Naive thymus-derived CD4-positive, alpha-beta T cell (primary cell): ENCODE measurements at places on chromosomes 3 and 15. TPM values are rescaled to one million over a fixed set of nuclear protein-coding genes. Genes with fewer than 3 reads are reported as not detected.

DNA sequence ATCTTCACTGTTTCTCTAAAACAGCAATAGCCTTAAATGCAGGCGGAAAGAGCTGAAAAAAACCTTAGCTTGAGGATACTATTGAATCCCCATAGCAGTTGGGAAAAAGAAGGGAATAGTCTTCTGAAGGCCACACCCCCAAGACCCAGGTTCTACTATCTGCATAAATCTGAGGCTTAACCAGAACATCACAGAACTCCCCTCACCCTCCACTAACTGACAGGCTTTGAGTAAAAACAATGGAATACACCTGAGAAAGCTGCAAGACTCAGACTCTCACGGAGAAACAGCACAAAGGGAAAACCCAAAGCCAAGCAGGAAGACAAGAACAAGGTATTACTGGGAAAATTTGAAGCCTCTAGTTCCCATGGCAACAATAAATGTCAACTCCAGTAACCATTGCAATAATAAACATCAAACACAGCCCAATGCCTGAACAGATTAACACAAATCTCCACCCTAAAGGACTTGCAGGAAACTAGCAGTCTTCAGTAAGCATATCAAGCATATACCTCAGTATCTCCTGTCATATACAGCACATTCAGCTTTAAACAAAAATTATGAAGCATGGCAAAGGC lies 56.4 kb downstream of the TMCC1 start:
- H3K4me1 ChIP-seq: no peaks in the 10 kb centered on the region
- no peak overlapping the region for H3K27ac ChIP-seq
- DNase-seq: no peak
- no peak overlapping the region for H3K4me3 ChIP-seq
- no peaks in the 10 kb centered on the region for H3K36me3 ChIP-seq

- H3K4me3 ChIP-seq: no peak overlapping the region
- no peaks in the 10 kb centered on the region for H3K27me3 ChIP-seq
- H3K4me1 ChIP-seq: no peaks in the 10 kb centered on the region
- no peak for DNase-seq
- H3K27ac ChIP-seq: no peak overlapping the region
Observed at GRCh38 chr15:49964551-49964950, 154.5 kb downstream of the ATP8B4 start.

C3orf49 gene
- not detected for total RNA-seq

PLSCR5 gene
- total RNA-seq: not detected

RASGRF1 gene
- not detected for total RNA-seq

ERC2 gene
- not detected in 2 replicates for total RNA-seq
